ENCODE measurements at places on chromosomes 12 and 14.

DNA sequence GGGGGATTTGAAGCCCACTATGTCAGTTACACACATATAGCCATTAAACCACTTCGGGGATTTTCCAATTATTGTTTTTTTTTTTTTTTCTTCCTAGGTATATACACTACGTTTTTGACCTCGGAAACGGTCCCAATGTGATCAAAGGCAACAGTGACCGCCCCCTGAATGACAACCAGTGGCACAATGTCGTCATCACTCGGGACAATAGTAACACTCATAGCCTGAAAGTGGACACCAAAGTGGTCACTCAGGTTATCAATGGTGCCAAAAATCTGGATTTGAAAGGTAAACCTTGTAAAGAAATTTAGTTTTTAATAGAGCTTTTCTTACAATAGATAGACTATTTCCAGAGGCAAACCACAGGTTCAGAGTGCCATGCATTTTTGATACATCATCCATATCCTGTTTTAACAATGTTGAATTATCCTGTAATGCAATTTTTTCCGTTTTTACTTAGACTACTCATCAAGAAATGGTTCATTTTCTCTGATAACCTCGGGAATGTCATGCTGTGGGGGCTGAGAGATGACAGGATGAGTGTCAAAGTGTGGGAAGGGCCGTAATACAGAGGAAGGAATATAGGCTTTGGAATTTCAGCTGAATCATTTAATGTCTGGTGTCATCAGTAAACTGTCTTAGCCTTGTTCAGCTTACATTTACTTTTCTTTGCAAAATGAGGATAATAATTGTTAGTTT is 797.1 kb downstream of the NRXN3 start:
- DNase-seq: no peak

DNA sequence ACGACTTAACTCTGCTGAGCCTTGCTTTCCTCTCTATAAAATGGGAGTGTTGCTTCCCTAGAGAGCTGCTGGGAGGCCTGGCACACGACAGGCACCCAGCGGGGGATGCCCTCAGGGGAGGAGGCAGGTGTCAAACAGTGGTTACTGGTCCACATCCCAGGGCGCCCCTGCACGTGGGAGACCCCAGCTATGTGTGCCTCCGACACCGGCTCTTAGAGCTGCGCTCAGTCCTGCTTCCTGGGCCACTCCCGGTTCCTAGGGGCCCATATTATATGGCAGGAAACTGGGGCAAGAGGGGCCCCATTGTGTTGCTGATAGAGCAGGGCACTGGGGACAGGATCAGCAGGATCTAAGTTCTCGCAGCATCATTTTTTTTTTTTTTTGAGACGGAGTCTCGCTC is 47.3 kb downstream of the CHGA start:
- DNase-seq: no peak

DNA sequence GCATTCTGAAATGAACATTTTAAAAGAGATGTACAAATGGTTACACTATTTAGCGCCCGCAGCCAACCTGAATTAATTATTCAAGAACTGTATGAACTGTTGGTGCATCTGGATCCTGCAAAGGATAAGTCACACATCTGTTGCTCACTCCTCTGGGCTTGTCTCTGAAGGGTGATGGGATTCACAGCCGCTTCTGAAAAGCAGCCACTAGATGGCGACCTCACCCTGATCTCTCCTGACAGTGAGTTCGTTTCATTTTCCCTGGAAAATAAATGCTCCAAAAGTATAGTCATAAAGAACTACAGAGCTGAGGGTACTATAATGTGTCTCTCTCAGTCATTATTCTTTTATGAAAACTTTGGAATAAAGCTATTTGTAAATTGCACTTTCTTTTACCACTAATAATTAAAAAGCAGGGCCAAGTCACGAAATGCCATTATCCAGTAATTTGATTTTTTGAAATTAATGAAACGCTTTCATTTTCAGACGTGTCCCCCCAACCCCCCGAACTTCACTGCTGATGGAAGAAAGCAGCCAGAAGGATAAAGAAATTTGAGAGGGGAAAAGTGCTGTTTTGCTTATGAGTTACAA is 789.6 kb downstream of the NRXN3 start:
- DNase-seq: peak; percentile 65

- DNase-seq: no peak
Measured at GRCh38 chr12:11014234-11014633, 8.2 kb downstream of the TAS2R19 start.

DNA sequence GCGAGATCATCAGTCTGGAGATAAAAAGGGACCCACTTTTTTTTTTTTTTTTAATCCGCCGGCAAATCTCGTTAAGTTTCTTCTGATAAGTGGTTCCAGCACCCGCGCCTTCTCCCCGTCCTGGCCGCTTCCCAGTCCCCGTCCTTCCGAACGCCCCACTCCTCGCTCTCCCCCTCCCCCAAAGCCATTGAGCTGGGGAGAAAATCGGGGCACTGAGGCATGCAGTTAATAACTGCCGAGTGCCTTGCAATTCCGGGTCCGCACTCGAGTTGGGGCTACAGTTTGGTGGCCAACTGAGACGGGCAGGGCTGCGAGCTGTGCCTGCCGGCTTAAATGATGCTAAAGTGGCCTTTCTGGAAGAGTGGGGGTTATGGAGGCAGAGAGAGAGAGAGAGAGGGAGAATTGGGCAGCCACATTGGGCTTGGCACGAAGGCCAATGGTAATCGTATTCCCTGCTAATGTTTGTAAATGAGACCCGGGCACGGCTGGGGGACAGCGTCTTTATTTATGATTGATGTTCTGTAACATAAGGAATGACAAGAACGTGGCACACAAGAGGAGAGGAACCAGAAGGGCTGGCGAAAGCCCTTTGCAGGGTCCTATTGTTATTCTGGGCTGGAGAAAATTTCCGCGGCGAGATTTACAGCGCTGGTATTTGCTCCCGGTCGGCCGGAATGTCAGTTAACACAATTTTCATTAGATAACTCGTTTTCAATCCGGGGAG is 115.4 kb upstream of the MYL2 start:
- DNase-seq: no peak

GRCh38 chr12:50519353-50519752 is 14.6 kb downstream of the DIP2B start:
- no peak for DNase-seq

DNA sequence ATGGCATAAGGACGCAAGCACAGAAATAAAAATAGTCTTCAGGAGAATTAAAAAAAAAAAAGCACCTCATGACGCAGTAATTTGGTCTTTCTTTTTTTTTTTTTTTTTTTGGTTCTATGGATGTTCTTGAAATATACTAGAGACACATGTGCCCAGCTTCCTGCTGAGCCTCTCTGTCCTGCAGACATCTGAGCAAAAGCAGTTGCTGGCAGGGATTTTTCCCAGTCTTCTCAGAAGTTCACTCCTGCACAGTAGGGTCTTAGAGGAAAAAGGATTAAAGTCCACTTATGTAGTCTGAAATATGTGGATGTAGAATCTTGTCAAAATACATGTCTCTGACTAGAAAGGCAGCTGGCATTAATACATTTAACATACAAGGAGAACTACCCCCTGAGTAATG is 1888.1 kb upstream of the SEL1L start:
- no peak for DNase-seq

- no peak for DNase-seq
Measured at GRCh38 chr14:42628602-42629001, 1021.9 kb downstream of the LRFN5 start.

DNA sequence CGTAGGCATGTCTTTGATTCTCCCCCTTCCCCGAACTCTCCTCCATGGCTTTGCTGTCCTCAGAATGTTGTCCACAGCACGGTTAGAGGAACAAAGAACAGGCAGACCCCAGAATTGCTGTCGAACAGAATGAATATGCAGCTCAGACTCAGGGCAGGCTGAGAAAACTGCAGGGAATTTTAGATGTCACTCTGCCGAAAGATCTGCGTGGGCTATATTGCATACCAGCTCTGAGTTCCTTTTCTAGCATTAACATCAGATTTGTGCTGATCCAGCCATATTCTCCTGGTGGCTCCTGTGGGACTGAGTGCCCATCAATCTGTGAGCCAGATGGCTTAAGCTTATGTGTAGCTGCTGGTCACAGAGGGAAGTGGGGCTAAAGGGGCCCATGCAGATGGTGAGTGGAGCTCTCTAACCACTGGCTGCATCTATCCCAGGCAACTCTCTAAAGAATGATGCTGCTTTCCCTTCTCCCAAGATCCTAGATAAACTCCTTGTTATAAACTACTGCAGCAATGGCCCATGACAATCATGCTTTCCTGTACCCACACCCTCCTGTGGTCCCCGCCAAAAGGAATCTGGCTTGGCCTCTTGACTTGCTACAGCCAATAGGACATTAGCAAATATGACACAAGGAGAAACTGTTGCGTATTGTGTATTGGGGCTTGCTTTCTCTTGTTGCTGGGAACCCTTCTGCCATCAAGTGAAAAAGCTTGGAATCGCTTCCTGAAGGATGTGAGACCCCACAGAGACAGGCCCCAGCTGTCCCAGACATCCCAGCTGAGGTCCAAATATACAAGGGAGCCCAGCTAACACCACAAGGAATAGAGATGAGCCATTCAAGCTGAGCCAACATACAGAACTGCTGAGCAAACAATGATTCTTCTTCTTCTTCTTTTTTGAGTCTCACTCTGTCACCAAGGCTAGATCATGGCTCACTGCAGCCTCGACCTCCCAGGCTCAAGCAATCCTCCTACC is 101.3 kb downstream of the FOXN3 start:
- peak; percentile 94 for DNase-seq

DNA sequence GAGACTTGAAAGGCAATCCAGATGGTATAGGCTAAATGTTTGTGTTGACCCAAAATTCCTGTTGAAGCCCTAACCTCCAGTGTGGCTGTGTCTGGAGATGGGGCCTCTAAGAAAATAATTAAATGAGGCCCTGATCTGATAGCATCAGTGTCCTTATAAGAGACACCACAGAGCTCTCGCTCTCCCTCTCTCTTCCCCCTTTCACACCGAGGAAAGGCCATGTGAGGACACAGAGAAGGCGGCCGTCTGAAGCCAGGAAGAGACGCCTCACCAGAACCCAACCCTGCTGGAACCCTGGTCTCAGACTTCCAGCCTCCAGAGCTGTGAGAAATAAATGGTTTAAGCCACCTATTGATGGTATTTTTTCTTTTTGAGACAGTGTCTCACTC is 87.5 kb downstream of the SCARB1 start:
- no peak for DNase-seq

DNA sequence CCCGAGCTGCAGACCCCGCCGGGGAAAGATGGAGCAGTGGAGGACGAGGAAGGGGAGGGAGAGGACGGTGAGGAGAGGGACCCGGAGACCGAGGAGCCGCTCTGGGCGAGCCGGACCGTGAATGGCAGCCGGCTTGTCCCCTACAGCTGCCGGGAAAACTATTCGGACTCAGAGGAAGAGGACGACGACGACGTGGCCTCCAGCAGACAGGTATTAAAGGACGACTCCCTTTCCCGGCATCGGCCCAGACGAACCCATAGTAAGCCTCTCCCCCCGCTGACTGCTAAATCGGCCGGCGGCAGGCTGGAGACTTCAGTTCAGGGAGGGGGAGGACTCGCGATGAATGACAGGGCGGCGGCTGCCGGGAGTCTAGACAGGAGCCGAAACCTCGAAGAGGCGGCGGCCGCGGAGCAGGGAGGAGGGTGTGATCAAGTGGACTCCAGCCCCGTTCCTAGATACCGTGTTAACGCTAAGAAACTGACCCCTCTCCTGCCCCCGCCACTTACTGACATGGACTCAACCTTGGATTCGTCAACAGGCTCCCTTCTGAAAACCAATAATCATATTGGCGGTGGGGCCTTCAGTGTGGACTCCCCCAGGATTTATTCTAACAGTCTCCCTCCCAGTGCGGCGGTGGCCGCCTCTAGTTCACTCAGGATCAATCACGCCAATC is 962 bp downstream of the LEMD3 start:
- DNase-seq: peak; percentile 83

DNA sequence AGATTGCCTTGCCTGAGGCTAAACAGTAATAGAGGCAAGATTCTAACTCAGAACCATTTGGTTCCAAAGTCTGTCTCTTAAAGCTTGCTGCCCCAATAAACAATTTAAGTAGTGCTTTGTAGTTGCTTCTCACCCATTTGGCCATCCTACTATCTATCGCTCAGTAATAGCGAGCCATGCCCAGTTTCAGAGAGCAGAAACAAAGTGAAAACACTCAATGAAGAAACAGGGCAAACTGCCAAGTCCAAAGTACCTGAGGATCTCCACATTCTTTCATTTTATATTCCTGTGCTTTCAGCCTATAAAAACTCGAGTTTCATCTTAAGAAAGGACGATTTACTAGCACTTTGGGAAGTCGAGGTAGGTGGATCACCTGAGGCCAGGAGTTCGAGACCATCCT is 103.3 kb upstream of the BBS10 start:
- DNase-seq: no peak

GRCh38 chr12:54429014-54429471 is 10.0 kb upstream of the ITGA5 start:
- no peak for DNase-seq

GRCh38 chr12:50220363-50220995 is 53.3 kb upstream of the CERS5 start:
- peak; percentile 69 for DNase-seq

DNA sequence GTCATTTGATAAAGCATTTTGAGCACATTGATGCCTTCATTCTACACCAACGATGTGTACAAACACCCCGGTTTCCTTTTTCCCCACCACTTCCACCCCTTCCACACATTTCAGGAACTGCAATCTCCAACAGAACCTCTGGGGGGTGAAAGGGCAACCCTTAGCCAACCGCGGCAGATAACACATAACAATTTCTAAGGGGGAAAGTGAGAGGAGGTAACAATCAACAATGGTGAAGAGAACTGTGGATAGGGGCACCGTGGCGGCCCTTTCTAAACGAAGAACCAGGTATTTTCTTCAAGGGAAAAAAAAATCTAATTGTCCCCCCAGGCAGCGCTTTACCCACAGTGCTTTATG is 1.1 kb downstream of the KITLG start:
- no peak for DNase-seq

DNA sequence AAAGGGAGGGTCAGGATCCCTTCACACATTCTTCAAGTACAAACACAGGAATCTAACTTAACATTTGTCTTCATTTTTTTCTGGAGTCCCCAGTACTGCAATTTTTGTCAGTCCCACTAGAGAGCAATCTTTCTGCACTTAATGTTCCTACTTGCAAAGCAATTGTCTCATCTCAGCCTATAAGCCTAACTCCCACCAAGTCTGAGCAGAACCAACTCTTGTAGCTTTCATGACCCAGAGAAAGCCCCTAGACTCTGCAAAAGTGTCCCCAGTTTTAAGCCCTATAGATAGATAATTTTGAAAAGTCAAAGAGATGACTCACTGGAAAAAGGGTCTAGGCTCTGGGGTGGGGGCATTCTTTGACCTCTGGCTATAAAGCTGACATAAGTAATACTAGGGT is 1.8 kb upstream of the ZBTB39 start:
- DNase-seq: no peak

GRCh38 chr12:79934281-79935020 is 446 bp downstream of the PPP1R12A start:
- DNase-seq: peak; percentile 64

GRCh38 chr12:11958221-11959091 is 112.3 kb upstream of the BCL2L14 start:
- DNase-seq: no peak

GRCh38 chr14:104680806-104681688 is 8.4 kb upstream of the INF2 start:
- DNase-seq: peak; percentile 85

GRCh38 chr12:124026755-124027745 is 54.0 kb downstream of the ZNF664 start:
- DNase-seq: no peak

- DNase-seq: peak; percentile 97
Measured at GRCh38 chr12:22544038-22544979, at the start of gene C2CD5. TSS of gene C2CD5 (minus strand) at chr12:22544542. CDS start at chr12:22544150, 392 bp downstream.

- DNase-seq: no peak
Measured at GRCh38 chr12:129719416-129719815, 184.4 kb downstream of the TMEM132D start.

GRCh38 chr14:63523735-63524426 is 19.3 kb downstream of the PPP2R5E start:
- DNase-seq: no peak
